ENCODE measurements at places on chromosomes 2 and 18.

DNA sequence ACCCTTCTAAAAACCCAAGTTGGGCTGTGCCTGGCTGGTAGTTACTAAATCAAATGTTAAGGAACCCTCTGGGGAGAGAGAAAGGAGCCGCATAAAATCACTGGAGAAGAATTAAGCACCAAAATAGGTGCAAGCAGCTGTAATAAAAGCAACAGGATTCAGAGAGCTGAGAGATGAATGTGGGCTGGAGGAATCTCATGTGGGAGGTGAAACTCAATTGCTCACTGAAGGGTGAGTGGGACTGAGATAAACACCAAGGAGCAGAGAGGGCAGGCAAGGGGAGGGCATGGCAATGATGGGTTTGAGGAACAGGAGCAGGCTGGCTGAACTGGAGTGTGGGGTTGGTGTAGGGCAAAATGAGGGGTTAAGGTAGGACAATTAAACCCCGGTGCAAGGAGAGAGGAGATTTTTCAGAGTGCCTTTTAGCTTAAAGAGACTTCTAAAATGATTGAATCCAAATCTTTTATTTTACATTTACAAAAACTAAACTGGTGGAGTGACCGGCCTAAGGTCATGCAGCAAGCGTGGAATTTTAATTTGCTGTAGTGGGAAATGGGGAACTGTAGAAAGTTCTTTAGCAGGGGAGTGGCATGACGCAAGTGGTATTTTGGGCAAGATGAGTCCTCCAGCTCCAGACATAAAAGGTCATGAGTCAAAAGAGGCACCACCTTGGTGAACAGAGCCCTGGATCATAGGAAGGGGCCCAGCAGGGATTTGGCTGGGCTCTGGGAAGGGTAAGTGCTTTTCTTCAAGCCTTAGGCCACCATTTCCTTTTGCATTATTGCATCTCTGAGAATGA, 10.5 kb downstream of the PLB1 start:
- DNase-seq, result no peak

DNA sequence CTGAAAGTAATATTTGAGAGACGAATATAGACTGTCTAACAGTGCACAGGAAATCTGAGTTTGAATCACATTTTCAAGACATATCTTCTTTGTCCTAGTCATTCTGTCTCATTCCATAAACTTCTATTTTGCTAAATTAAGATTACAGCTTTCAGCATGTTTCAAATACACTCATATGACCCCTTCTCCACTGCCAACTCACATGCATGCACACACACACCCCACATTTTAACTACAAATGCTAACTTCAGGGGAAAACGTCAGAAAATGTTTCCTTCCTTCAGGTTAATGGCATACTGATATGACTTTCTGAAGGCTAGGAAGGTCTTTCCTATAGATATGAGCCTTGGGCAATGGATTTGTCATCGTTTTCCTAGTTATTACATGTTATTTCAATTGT, 373.7 kb downstream of the RBM43 start:
- no peak for DNase-seq

DNA sequence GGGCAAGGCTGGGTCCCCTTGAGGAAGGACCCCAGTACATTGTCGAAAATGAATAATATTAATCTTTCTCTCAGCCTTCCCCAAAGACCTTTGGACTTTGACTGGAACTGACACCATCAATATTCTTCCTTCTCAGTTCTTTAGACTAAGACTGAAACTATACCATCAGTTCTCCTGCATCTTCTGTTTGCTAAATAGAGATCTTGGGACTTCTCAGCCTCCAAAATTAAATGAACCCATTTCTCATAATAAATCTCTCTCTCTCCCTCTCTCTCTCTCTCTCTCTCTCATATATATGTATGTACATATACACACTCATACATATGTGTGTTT, 39.7 kb upstream of the VRK2 start:
- no peak for DNase-seq

GRCh38 chr2:241110607-241111439, 8.7 kb upstream of the MTERF4 start:
- DNase-seq, result no peak

- DNase-seq, result no peak
Observed at GRCh38 chr2:169741-170140, 94.1 kb downstream of the SH3YL1 start.

DNA sequence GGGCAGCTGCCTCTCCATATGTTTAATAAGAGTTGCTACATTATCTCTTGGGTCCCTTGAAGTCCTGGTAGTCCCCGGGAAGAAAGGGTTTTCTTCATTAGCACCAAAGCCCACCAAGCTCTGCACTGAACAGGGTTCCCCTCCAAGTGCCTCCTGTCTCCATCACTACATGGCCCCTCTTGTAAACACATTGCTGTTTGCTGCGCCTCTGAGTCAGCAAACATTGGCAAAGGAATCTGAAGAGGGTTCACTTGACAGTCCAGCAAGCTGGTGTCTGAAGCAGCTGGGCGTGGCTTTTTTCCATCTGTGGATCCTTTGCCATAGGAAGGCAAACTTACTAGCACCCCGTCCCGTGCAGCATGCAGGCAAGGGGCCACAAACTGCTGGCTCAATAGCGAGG, 82.8 kb downstream of the TEX51 start:
- peak; percentile 41 for DNase-seq

DNA sequence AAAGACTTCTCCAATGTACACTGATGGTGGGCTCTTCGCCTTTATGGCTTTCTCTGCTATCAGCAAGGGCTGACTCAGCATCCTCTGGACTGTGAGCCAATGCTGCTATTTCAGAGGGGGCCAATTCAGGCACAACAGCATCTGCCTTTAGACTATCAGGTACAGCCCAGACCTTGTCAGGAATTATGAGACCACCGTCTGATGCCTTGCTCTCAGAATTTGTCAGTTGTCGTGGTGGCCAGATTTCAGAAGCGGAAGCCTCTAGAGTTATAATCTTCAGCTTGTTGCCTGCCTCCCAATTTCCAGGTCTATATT, 92.7 kb downstream of the ALPK2 start:
- DNase-seq, result no peak

DNA sequence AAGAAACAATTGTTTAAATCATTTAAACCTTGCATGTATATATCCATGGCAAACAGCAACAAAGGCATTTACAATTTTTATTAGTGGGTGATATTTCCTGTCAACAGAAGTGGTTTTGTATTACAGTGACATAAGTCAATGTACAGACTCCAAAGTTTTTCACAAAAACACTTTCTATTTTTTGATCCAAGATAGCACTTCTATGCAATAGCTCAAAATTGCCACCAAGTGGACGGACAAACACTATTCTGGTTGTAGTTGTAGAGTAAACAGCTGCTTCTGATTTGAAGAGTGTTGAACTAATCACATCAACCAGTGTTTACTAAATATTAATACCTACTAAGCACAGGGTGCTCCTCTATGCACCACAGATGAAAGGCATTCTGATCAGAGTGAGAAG, 421.4 kb downstream of the NCKAP5 start:
- DNase-seq, result no peak

Measured in HepG2 (cell line).